ENCODE measurements at places on chromosomes 3 and 15. TPM values are rescaled to one million over a fixed set of nuclear protein-coding genes. Genes with fewer than 3 reads are reported as not detected.

RASL12 gene
- total RNA-seq, result 6.5 TPM

- H3K36me3 ChIP-seq, result peaks cover 20% of the 10 kb centered on the region
- H3K27me3 ChIP-seq, result peaks cover 21% of the 10 kb centered on the region
- peak overlapping the region; percentile 96 for H3K27ac ChIP-seq
- no peak for DNase-seq
- peaks cover 20% of the 10 kb centered on the region for H3K4me1 ChIP-seq
- peak overlapping the region; percentile 95 for H3K4me3 ChIP-seq
Observed at GRCh38 chr15:84653584-84653909, 536 bp downstream of the WDR73 start.

MED12L gene
- total RNA-seq, result 22.3 TPM

DNA sequence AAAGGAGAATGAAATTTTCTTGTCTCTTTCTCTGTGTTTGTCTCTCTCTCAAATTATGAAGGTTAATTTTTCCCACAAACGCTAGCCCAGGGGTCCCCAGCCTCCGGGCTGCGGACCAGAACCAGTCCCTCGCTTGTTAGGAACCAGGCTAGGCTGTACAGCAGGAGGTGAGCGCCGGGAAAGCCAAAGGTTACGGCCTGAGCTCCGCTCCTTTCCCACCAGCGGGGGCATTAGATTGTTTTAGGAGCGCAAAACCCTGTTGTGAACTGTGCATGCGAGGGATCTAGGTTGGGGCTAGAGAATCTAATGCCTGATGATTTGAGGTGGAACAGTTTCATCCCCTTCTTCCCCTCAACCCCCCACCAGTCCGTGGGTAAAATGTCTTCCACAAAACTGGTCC is 74.7 kb upstream of the ZNF385D start:
- H3K36me3 ChIP-seq, result no peaks in the 10 kb centered on the region
- H3K27ac ChIP-seq, result no peak overlapping the region
- H3K4me1 ChIP-seq, result peaks cover 4% of the 10 kb centered on the region
- DNase-seq, result no peak
- no peaks in the 10 kb centered on the region for H3K27me3 ChIP-seq

GRCh38 chr3:64554096-64554920 is 133.5 kb downstream of the ADAMTS9 start:
- DNase-seq, result no peak
- no peaks in the 10 kb centered on the region for H3K27me3 ChIP-seq
- H3K36me3 ChIP-seq, result no peaks in the 10 kb centered on the region
- no peak overlapping the region for H3K27ac ChIP-seq

IGF2BP2 gene
- 133 TPM for total RNA-seq

- H3K27me3 ChIP-seq, result no peaks in the 10 kb centered on the region
- H3K4me1 ChIP-seq, result peaks cover 5% of the 10 kb centered on the region
- no peak overlapping the region for H3K4me3 ChIP-seq
- H3K27ac ChIP-seq, result no peak overlapping the region
- no peak for DNase-seq
- H3K36me3 ChIP-seq, result peaks cover 17% of the 10 kb centered on the region
Observed at GRCh38 chr3:69260216-69260787, 125.6 kb downstream of the FRMD4B start.

GRCh38 chr3:49769286-49769915 is 16.9 kb downstream of the IP6K1 start:
- H3K27me3 ChIP-seq, result no peaks in the 10 kb centered on the region
- H3K4me1 ChIP-seq, result no peaks in the 10 kb centered on the region
- H3K36me3 ChIP-seq, result no peaks in the 10 kb centered on the region
- H3K4me3 ChIP-seq, result no peak overlapping the region

ROBO2 gene
- 11.7 TPM for total RNA-seq

FSIP1 gene
- total RNA-seq, result 0.60 TPM

EXD1 gene
- 0.37 TPM for total RNA-seq

- DNase-seq, result no peak
- H3K27ac ChIP-seq, result no peak overlapping the region
- peaks cover 57% of the 10 kb centered on the region for H3K4me1 ChIP-seq
- no peaks in the 10 kb centered on the region for H3K36me3 ChIP-seq
- no peak overlapping the region for H3K4me3 ChIP-seq
- no peaks in the 10 kb centered on the region for H3K27me3 ChIP-seq
Observed at GRCh38 chr3:156459434-156459833, 95.5 kb downstream of the SSR3 start.

- H3K36me3 ChIP-seq, result peaks cover 24% of the 10 kb centered on the region
- H3K4me3 ChIP-seq, result no peak overlapping the region
- no peaks in the 10 kb centered on the region for H3K4me1 ChIP-seq
- H3K27ac ChIP-seq, result no peak overlapping the region
- H3K27me3 ChIP-seq, result no peaks in the 10 kb centered on the region
Observed at GRCh38 chr15:50452927-50453326, 28.7 kb downstream of the USP8 start.

DNA sequence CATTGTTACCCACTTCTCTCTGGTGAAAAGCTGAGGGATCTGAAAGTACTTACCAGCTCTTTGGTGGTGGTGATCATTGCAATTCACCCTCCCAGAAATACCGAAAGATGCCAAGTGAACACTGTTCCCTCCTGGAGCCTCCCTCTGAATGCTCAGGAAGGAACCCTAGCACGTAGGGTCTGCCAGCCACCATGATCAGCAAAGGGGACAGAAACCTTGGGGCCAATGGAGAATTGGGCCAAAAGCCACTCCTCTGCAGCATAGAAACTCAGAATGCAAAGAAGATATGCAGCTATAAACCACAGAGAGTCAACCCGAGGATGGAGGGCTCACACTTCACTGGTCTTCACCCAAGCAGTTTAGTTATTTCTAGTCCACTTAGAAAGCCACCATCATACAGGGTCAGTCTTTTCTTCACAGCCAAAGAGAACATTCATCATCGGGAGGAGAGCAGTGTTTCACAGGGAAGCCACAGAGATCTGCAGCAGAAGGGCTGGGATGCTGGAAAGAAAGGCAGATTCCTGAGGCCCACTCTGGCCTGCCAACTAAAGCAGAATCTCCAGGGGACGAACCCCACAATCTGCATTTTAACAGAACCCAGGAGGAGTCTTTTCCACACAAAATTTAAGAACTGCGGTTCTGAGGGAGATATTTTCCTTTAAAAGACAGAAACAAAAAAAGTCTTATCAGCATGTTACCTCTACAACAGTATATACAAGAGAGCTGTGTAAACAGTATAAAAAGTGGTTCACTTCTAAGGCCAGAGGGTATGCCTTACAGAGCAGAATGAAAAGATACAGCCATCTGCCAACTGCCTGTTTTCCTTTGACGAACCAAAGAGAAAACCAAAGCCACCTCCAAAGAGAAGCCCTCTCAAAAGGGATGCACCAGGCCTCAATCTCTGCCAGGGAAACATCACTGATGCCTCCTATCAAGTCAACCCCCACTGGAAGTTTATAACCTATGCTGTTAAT is 11.3 kb downstream of the TBC1D2B start:
- no peaks in the 10 kb centered on the region for H3K36me3 ChIP-seq
- DNase-seq, result peak; percentile 6
- H3K4me3 ChIP-seq, result no peak overlapping the region
- H3K4me1 ChIP-seq, result peaks cover 7% of the 10 kb centered on the region

DNA sequence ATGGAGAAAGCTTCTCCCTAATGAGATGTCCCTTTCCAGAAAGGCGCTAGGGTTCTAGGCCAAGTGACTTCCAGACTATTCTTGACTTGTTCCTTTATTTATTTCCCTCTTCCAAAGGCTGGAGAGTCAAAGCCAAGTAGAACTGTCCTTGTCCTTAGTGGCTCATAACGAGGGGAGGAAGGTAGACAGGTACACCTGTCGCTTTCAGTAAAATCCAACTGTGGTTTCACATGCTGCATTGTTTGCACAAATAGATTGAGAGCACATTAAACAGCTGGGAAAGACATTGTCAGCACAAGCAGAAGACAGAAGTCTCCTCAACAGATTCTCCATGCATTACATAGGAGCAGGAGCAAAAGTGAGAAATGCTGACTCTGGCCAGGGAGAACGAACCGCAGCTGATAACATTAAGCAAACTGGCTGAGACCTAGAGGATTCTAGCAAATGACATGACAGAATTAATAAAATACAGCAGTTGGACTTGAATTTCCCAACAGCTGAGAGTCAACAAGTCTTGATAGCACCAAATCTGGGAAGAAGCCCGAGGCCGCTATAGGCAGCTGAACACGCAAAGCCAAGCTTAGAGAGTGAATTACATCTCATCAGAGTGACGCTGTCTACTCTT is 227.7 kb downstream of the TLE3 start:
- no peak for DNase-seq
- H3K27ac ChIP-seq, result no peak overlapping the region
- H3K27me3 ChIP-seq, result peaks cover 4% of the 10 kb centered on the region
- peaks cover 13% of the 10 kb centered on the region for H3K36me3 ChIP-seq
- H3K4me1 ChIP-seq, result no peaks in the 10 kb centered on the region
- H3K4me3 ChIP-seq, result no peak overlapping the region

AGBL1 gene
- total RNA-seq, result not detected

DNA sequence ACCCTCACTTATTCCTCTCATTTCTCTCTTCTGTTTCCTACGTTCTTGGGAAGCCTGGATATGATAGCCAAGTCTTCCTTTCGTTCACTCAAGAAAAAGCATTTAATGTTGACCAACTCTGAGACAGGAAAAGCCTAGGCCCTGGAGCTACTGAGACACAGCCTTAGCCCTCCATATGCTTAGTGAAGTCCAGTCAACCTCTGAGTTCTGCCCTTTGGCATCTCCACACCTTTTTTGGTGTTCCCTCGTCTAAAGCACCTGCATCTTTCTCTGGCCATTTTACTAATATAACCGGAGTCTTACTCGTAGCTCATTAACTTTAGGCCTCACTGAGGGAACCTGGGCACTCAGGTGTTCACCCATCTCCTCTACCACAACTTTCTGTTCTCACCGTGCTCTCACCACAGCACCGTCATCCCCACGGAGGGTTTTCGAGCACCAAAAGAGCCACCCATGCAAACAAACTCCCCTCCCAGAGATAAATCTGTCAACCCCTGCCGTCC is 632 bp downstream of the MTHFS start:
- H3K27ac ChIP-seq, result peak overlapping the region; percentile 97
- no peaks in the 10 kb centered on the region for H3K27me3 ChIP-seq
- peaks cover 14% of the 10 kb centered on the region for H3K36me3 ChIP-seq
- peaks cover 26% of the 10 kb centered on the region for H3K4me1 ChIP-seq
- H3K4me3 ChIP-seq, result peak overlapping the region; percentile 96
- DNase-seq, result no peak

DNA sequence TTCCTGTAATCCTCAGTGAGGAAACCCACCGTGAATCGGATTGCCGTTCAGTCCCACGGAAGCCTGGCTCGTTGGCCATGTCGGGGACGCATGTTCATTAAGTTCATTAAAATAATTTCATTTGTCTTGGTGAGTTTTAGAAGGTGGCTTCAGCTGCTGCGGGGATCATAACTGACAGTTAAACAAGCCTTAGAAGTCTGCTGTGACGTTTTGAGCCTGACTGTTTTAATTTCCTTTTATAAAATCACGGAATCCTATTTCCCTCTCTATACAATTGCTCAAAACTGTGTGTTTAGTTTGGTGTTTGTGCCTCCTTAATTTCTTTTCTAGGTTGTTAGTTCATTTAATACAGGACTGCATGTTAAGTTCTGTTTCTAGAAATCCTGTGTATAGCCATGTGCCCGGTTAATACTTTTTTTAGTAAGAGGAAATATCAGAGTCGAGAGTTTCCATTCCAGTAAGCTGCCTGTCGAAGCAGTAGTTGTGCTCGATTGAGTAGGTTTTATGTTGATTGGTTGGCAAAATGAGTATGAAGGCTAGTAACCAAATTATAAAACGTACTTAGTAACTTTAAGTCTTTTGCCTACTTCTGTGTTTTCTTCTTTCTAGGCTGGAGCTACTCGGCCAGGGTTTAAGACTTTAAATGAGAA is 705 bp downstream of the NIPA2 start:
- peak overlapping the region; percentile 93 for H3K27ac ChIP-seq

- no peak for DNase-seq
- peak overlapping the region; percentile 14 for H3K27ac ChIP-seq
- H3K4me3 ChIP-seq, result no peak overlapping the region
Observed at GRCh38 chr3:128730471-128730870, 4.5 kb downstream of the RAB7A start.

ZDHHC19 gene
- 5.2 TPM for total RNA-seq

DNA sequence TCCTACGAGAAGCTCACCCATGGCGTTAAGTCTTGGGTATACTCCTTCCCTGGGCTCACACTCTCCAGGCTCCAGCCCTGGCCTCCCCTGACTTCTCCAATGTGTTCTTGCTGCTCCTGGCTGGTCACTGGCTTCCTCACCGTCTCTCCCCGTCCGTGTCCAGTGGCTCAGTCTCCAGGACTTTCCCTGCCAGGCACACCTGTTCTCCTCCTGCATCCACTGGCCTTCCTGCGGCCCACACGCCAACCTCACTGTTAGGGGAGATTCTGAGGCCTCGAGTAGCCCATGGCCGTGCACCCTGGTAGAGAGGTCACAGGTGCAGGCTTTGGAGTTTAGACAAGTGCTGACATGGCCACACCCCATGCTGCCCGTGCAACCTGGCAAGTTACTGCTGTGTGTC is 91.9 kb upstream of the SNRPA1 start:
- DNase-seq, result no peak
- no peak overlapping the region for H3K4me3 ChIP-seq
- H3K27me3 ChIP-seq, result no peaks in the 10 kb centered on the region

- DNase-seq, result no peak
- H3K27ac ChIP-seq, result no peak overlapping the region
- H3K27me3 ChIP-seq, result no peaks in the 10 kb centered on the region
- no peak overlapping the region for H3K4me3 ChIP-seq
- peaks cover 82% of the 10 kb centered on the region for H3K36me3 ChIP-seq
- peaks cover 11% of the 10 kb centered on the region for H3K4me1 ChIP-seq
Observed at GRCh38 chr3:14478956-14479550, 61.1 kb downstream of the GRIP2 start.

SAMD7 gene
- total RNA-seq, result not detected

POPDC2 gene
- 0.53 TPM for total RNA-seq

GRCh38 chr15:72783004-72783639 is 436 bp downstream of the ADPGK start:
- peak overlapping the region; percentile 91 for H3K27ac ChIP-seq
- H3K4me1 ChIP-seq, result peaks cover 20% of the 10 kb centered on the region
- DNase-seq, result no peak
- H3K27me3 ChIP-seq, result no peaks in the 10 kb centered on the region
- peak overlapping the region; percentile 94 for H3K4me3 ChIP-seq
- peaks cover 8% of the 10 kb centered on the region for H3K36me3 ChIP-seq

DGKG gene
- total RNA-seq, result 0.92 TPM

DNA sequence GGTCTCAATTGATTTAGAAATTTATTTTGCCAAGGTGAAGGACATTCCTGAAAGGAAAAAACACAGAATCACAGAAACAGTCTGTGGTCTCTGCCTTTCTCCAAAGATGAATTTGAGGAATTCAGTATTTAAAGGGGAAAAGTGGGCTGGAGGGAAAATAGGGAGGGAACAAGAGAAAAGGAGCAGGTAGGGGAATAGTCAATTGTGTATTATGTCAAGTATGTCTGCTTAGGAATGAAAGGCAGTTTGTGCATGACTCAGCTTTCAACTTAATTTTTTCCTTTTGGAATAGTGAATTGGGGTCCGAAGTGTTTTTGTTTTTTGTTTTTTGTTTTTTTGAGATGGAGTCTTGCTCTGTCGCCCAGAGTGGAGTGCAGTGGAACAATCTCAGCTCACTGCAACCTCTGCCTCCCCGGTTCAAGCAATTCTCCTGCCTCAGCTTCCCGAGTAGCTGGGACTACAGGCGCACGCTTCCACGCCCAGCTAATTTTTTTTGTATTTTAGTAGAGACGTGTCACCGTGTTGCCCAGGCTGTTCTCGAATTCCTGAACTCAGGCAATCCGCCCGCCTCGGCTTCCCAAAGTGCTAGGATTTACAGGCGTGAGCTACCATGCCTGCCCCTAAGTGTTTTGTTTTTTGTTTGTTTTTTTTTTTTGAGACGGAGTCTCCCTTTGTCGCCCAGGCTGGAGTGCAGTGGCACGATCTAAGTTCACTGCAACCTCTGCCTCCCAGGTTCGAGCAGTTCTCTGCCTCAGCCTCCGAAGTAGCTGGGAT is 74.1 kb upstream of the MAP4 start:
- peaks cover 25% of the 10 kb centered on the region for H3K4me1 ChIP-seq
- H3K4me3 ChIP-seq, result peak overlapping the region; percentile 94
- DNase-seq, result no peak
- H3K27ac ChIP-seq, result peak overlapping the region; percentile 94
- no peaks in the 10 kb centered on the region for H3K36me3 ChIP-seq

All from WTC11 (cell line).